ENCODE measurements at places on chromosomes 4 and X.

DNA sequence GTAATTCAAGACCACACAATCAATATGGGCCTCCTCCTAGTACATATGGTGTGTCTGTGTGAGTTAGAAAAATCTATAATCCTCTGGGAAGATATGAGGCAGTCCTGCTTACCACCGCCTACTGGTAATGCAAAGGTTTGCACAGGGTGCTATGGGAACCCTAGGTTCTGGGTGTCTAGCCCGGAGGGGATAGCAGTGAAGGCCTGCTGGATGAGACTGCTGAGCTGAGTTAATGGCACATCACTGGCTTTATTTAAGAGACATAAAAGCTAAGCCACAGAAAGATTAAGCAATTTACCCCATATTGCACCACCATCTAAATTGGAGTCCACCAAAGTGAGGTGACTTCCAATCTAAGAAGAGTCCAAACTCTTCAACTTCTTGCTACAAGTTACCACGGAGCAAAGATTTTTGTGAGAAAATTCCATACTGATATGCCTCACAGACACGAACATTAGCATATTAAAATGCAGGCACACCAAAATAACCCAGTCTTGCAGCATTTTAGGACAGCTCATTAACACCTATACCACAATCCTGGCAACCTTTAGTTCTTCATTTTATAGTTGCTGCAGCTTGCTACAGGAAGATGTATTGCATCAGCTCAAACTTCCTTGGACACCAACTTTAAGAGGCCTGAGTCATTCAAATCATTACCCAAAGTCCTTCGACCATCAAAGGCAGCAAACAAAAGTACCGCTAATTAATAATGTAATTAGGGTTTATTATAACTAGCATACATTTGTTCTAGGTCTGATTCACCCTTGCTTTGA, 13.7 kb downstream of the DGKK start:
- DNase-seq: no peak

DNA sequence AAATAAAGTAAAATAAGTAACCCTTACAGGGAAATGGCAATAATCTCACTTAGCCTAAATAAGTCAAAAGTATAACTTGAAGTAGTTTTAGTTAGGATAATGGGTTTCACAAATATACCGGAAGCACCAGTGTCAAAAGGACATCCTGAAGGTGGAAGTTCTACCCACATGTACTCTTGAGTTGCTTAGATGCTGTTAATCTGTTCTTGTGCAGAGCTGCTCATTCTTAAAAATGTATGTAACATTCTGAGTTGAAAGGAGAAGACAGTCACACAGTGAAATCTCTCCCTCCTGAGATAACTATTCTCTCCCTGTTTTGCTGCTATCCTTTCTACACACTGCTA, 11.2 kb upstream of the CCNG2 start:
- DNase-seq: no peak

- DNase-seq: no peak
These were observed 281.9 kb downstream of the PTTG2 start for GRCh38 chr4:38242101-38242500.

DNA sequence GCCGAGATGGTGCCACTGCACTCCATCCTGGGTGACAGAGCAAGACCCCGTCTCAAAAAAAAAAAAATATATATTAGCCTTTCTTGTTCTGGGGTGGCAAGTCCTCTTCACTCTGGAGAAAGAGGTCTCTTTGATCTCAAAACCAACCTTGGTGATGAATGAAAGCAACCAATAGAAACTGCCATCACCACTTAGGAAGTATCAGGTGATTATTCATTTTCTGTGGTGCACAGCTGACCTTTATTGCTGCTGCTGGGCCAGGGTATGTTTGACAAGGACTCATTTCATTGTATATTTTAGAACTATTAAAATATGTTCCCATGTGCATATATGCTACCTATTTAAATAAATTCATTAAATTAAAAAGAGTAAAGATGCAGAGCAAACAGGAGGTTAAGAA, 76.0 kb upstream of the KIT start:
- DNase-seq: no peak

GRCh38 chr4:31045724-31046318, 325.7 kb downstream of the PCDH7 start:
- no peak for DNase-seq

DNA sequence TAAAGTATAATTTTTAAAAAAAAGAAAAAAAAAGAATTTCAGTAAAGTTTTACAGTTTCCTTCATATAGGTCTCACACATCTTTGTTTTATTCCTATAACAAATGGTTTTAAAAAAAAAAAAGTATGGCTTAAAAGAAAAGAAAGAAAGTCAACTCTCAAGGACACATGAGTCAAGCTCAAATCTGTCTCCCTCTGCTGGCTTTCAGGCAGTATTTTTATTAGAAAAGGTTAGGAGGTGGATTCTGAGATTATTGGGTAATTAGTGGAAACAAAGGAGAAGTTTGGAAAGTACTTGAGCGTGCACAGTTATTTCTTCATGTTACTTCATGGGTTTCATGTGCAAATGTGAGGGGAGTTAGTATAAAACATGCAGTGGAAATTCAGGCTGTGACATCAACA, 36.6 kb upstream of the BTC start:
- no peak for DNase-seq

- DNase-seq: no peak
These were observed 1697.8 kb upstream of the IGFBP7 start for GRCh38 chr4:58807843-58808615.

GRCh38 chr4:74266081-74266480, 42.2 kb upstream of the EPGN start:
- no peak for DNase-seq

DNA sequence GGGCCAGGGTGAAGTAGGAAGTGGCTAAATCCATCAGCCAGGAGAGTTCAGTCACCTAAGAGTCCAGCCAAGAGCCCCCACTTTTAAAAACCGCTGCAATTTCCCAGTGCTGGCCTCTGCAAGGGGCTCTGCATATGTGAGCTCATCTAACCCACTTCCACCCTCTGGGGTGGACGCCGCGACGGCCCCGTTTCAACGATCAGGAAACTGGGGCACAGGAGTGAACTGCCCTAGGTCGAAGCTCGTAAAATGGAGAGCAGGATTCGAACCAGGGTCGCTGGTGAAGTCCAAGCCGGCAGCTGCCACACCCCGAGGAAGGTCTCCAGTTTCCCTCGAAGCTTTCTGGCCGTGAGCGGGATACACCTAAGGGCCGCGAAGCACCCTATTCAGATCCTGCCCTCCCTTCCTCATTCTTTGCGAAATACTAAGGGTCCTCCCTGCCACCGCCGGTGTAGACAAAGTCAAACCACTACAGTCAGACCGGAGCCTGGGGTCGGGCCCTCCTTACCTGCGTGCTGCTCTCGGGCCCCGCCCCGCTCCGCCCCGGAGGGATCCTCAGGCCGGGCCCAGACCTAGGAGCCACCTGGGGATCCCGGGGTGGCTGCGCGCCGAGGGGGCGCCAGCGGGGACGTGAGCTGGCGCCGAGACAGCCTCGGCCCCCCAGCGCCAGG, 446 bp downstream of the EVC2 start:
- peak; percentile 29 for DNase-seq

Measured in hepatic stellate cell (primary cell).